NCI-H510A treated with DMSO at 0.1 percent for 48 hours (cell line): ENCODE measurements at places on chromosomes 16 and 17.
A peak's percentile ranks its signal among the peaks of the same experiment; 100 is the strongest.

- peak; percentile 29 for DNase-seq
Measured at GRCh38 chr17:19238167-19238505, 970 bp downstream of the EPN2 start.

GRCh38 chr16:51577621-51578303 lies 426.7 kb upstream of the SALL1 start:
- peak; percentile 87 for DNase-seq

GRCh38 chr17:49360796-49361128 lies 1.3 kb downstream of the ZNF652 start:
- DNase-seq, result no peak

DNA sequence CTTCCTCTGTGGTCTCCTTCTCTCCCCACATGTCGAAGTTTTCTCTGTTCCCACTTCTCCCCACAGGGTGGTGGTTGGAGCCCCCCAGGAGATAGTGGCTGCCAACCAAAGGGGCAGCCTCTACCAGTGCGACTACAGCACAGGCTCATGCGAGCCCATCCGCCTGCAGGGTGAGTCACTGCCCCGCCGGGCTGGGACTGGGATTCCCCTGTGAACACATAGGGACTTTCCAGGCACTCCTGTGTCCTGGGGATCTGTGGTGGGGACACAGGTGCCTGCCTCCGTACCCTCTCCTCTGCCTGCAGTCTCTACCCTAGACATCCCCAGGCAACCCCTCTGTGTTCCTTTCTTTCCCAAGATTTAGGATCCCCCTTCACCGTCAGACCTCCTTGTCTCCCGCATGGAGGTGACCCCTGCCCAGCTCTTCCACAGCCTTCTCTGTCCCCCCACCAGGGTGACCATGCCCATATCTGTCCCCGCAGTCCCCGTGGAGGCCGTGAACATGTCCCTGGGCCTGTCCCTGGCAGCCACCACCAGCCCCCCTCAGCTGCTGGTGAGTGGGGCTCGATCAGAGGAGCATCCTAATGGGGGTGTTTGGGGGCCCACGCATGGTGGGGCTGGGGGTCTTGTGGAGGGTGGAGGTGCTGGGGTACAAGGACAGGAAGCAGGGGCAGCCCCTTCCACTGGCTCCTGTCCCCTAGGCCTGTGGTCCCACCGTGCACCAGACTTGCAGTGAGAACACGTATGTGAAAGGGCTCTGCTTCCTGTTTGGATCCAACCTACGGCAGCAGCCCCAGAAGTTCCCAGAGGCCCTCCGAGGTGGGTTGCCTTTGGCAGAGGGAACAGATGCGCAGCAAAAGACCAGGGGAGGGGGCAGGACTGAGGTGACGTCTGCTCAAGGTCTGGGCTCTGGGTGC lies 5.8 kb downstream of the ITGAM start:
- no peak for DNase-seq

GRCh38 chr17:3667366-3668278 lies 756 bp downstream of the TAX1BP3 start:
- DNase-seq, result peak; percentile 39

GRCh38 chr16:67246756-67247191 lies 507 bp downstream of the FHOD1 start:
- peak; percentile 86 for DNase-seq

- no peak for DNase-seq
Measured at GRCh38 chr16:61409604-61410003, 626.6 kb downstream of the CDH8 start.

GRCh38 chr17:2120586-2121335 lies 65.9 kb downstream of the HIC1 start:
- no peak for DNase-seq

GRCh38 chr17:56665864-56666263 lies 72.4 kb downstream of the NOG start:
- no peak for DNase-seq

GRCh38 chr16:17230932-17231581 lies 239.7 kb downstream of the XYLT1 start:
- no peak for DNase-seq

DNA sequence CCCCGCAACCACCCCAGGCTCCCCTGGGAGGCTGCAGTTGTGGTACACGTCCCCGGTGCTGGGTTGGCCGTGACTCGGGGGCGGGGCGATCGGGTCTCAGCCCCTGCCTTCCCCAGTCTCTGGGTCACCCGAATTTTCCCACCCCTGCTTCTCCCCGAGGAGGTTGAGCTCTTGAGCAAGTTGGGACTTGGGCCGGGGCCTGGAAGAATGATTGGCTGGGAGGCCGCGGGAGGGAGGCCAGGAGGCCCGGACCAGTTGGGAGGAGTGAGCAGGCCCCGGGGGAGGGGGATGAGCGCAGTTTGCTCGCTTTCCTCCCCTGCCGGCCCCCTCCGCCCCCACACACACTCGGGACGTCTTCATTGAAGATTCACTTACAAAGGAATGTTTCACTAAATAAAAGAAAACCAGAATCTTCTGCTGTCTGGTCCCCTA lies 4.5 kb upstream of the HEXIM1 start:
- no peak for DNase-seq

GRCh38 chr17:51372345-51373004 lies 112.1 kb downstream of the UTP18 start:
- peak; percentile 22 for DNase-seq

DNA sequence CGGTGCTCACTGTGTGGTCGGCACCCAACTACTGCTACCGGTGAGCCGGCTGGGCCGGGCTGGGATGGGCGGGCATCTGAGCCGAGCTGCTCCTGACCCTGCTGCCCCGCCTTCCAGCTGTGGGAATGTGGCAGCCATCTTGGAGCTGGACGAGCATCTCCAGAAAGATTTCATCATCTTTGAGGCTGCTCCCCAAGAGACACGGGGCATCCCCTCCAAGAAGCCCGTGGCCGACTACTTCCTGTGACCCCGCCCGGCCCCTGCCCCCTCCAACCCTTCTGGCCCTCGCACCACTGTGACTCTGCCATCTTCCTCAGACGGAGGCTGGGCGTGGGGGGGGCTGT lies 6.9 kb downstream of the TBX6 start:
- no peak for DNase-seq

GRCh38 chr16:56373003-56373402 lies 52.3 kb downstream of the AMFR start:
- peak; percentile 20 for DNase-seq

DNA sequence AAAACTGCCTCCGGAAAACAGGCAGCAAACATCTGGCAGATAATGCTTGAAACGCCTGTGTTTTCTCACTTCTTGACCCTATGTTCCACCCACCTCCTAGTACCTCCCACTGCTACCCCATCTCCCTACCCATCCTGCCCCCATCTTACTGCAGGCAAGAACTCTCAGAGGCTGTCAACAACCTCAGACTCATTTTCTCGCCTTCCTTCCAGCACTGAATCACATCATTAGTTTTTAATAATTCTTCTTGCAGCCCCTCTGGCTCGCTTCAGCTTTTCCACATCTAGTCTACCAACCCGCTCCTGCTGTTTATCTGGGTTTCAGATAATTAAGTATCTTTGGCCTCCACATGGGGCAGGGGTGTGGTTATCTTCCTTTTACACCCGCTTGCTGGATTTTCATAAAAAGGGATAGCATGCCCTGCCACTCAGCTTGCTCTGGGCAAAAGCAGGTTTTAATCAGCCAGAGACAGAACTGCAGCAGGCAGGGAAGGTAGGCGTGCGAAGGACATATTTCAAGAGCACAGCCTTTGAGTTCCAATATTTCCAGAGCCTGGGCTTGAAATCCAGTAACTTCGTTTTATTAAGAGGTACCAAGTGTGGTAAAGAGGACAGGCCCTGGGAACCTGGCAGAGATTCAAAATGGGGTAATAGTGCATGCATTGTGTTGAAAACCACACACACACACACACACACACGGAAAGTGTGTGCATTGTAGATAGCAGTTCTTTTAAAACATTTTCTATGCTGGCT lies 87.5 kb downstream of the BMERB1 start:
- no peak for DNase-seq

- no peak for DNase-seq
Measured at GRCh38 chr16:58461056-58461455, 38.9 kb upstream of the NDRG4 start.

- DNase-seq, result no peak
Measured at GRCh38 chr17:29032857-29033197, 10.1 kb upstream of the PIPOX start.

- peak; percentile 93 for DNase-seq
Measured at GRCh38 chr16:79600638-79601091, at the start of gene MAF. Gene MAF (minus strand): TSS chr16:79600737. CDS start chr16:79599902, 835 bp downstream.

GRCh38 chr16:1960665-1961630 lies 1.6 kb downstream of the NDUFB10 start:
- peak; percentile 31 for DNase-seq

- DNase-seq, result peak; percentile 97
Measured at GRCh38 chr17:77735566-77736198, 222.8 kb upstream of the TNRC6C start.

DNA sequence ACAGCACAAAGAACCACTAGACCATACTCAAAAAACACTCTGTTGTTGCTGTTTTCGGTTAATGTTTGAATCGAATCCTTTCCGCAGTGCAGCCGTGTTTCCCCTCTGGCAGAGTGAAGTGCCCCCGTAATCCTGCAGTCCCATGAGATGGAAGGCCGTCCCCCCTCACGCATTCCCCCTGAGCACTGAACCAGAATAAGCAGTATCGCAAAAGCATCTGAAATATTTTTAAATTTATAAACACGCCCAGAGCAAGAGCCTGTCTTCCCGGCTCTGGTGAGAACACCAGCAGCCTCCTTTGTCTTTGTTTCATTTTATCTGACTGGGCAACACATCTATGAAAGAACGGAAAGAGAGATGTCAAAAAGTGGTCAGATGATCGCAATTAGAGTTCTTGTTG lies 121.0 kb upstream of the ADAMTS18 start:
- no peak for DNase-seq
